ENCODE measurements at places on chromosomes 1 and 21. TPM values are rescaled to one million over a fixed set of nuclear protein-coding genes. Genes with fewer than 3 reads are reported as not detected.

- H3K4me3 ChIP-seq: no peak overlapping the region
- no peaks in the 10 kb centered on the region for H3K27me3 ChIP-seq
These were observed 118.3 kb downstream of the CNIH3 start for GRCh38 chr1:224734261-224734935.

Gene NPPA
- total RNA-seq: not detected

DNA sequence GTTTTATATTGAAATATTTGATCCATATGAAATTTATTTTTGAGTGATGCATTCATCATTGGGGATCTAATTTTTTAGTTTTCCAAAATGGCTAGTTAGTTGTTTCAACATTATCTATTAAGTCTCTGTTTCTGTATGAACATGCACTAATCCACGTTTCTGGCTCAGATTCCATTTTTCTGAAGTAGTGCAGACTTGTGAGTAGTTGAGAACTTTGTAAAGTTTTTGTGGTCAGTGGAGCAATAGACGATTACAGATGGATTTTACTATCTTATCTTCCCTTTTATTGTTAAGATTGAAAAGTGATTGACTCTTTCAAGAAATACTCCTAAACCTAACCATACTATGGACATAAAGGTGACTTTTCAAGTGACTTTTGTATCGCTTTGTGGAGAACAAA lies 16.7 kb downstream of the SOAT1 start:
- peaks cover 5% of the 10 kb centered on the region for H3K4me1 ChIP-seq
- H3K36me3 ChIP-seq: no peaks in the 10 kb centered on the region
- no peaks in the 10 kb centered on the region for H3K27me3 ChIP-seq
- no peak for DNase-seq
- no peak overlapping the region for H3K4me3 ChIP-seq

DNA sequence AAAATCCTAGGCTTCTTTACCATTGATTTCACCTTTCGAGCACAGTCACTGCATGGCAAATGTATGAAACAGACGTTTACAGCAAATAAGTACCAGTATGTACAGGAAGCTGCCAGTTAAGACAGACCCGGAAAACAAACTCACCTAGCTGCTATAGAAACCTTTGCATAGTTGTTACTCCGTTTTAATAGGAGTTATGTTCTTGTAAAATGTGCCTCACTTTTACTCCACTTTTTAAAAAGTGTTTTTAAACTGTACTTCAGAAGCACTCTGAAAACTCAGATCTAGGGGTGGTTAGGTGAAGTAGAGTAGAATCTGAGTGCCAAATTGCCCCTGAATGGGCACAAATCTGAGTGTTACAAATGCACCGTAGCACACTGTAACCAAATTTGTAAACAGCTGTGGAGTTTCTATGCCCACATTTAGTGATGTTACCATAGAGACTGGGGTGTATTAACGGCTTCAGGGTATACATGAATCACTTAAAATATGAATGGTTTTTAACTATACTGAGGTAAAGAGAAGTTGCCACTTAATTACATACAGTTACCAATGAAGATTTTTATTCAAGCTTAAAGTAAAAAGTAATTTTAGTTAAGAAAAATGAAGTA lies 30.7 kb downstream of the CNIH4 start:
- DNase-seq: no peak
- no peaks in the 10 kb centered on the region for H3K4me1 ChIP-seq
- H3K27me3 ChIP-seq: no peaks in the 10 kb centered on the region
- H3K27ac ChIP-seq: no peak overlapping the region
- H3K36me3 ChIP-seq: no peaks in the 10 kb centered on the region

- H3K27me3 ChIP-seq: no peaks in the 10 kb centered on the region
- H3K27ac ChIP-seq: no peak overlapping the region
- H3K4me3 ChIP-seq: no peak overlapping the region
- no peaks in the 10 kb centered on the region for H3K36me3 ChIP-seq
- H3K4me1 ChIP-seq: no peaks in the 10 kb centered on the region
These were observed 28.3 kb upstream of the NEK7 start for GRCh38 chr1:198128533-198128932.

Gene OR2M5
- total RNA-seq: not detected

Data from ovary (tissue), 10 donors.